ENCODE measurements at places on chromosomes 16 and 17. TPM values are rescaled to one million over a fixed set of nuclear protein-coding genes. Genes with fewer than 3 reads are reported as not detected.

Gene KIFC3
- total RNA-seq, result not detected

Gene SARM1
- 12.5 TPM for total RNA-seq

GRCh38 chr17:46157443-46158062 is 35.7 kb downstream of the KANSL1 start:
- no peak overlapping the region for H3K4me3 ChIP-seq
- H3K4me1 ChIP-seq, result peaks cover 54% of the 10 kb centered on the region
- H3K27ac ChIP-seq, result no peak overlapping the region
- H3K36me3 ChIP-seq, result peaks cover 5% of the 10 kb centered on the region
- H3K27me3 ChIP-seq, result no peaks in the 10 kb centered on the region
- no peak for DNase-seq

- no peak for DNase-seq
- peaks cover 60% of the 10 kb centered on the region for H3K27me3 ChIP-seq
- no peak overlapping the region for H3K27ac ChIP-seq
- H3K36me3 ChIP-seq, result no peaks in the 10 kb centered on the region
- H3K4me3 ChIP-seq, result no peak overlapping the region
Measured at GRCh38 chr17:81338274-81339190, 43.4 kb upstream of the SLC38A10 start.

DNA sequence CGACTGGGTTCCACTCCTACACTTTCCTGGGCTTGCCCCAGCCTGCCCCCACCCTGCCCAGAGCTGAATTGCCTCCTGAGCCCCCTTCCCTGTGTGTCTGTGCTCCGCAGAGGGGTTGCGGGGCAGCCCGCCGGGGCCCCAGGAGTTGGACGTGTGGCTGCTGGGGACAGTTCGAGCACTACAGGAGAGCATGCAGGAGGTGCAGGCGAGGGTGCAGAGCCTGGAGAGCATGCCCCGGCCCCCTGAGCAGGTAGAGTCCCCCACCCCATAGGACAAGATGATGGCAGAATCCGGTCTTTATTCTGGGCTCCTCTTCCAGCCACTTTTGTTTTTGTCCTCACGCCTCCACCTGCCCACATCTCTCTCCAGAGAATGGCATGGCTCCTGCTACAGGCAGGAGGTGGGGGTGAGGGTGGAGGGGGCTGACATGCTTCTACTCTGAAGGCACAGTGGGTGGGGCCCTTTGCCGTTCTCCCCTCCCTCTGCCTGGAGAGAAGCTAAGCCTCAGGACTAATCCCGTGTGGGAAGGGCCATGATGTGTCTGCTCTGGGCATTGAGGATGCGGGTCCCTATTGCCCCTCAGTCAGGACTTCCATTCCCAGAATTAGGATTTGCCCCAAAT is 3.5 kb downstream of the ACBD4 start:
- H3K4me1 ChIP-seq, result peaks cover 34% of the 10 kb centered on the region
- H3K27ac ChIP-seq, result no peak overlapping the region

DNA sequence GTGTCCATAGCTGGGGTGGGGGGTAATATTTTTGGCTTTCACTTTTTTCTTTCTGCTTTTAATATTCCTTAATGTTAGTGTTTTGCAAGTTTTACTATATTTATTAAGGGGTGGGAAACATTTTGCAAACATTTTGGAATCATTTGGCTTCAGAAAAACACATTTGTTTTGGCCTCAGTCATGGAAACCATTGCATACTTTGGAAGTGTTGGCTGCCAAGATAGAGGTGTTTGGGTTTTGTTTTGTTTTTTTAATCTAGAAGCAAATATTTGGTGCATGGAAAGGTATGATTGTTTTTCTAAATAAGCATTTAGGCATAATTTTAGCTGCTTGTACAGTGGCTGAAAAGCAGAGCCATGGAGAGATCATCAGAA is 243.3 kb downstream of the KATNIP start:
- no peak overlapping the region for H3K4me3 ChIP-seq
- no peaks in the 10 kb centered on the region for H3K36me3 ChIP-seq
- H3K27me3 ChIP-seq, result no peaks in the 10 kb centered on the region
- H3K4me1 ChIP-seq, result no peaks in the 10 kb centered on the region
